Sciatic nerve (tissue), 2 donors: ENCODE measurements at places on chromosomes 11 and 22. TPM values are rescaled to one million over a fixed set of nuclear protein-coding genes. Genes with fewer than 3 reads are reported as not detected.

DNA sequence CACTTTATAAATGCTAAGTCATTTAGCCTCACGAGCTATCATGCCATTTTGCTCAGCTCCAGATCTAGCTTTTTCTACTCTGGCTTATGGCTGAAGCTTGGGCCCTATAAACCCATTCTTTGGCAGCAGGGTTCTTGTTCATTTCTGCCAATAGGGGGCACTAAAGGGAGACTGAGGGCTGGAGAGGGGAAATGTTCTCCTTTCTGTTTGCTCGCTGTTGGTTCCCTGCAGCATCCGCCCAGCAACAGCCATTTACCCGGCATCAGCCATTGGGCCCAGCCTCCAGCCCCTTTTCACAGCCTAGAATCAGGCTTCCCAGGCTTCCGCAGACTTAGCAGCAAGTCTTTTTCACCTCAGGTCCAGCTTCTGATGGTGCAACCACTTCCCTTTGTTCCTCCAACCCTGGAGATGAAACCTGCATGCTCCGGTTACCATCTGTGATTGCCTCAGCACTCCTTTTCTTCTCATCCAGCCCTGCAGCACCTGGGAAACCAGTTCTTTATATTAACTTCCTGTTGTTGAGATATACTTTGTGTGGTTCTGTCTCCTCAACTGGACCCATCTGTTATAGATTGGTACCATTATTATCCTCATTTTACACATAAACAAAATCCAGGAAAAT lies 4.2 kb upstream of the ME3 start:
- no peak for DNase-seq

- DNase-seq: no peak
These were observed 14.9 kb upstream of the FXYD6 start for GRCh38 chr11:117891362-117891761.

DNA sequence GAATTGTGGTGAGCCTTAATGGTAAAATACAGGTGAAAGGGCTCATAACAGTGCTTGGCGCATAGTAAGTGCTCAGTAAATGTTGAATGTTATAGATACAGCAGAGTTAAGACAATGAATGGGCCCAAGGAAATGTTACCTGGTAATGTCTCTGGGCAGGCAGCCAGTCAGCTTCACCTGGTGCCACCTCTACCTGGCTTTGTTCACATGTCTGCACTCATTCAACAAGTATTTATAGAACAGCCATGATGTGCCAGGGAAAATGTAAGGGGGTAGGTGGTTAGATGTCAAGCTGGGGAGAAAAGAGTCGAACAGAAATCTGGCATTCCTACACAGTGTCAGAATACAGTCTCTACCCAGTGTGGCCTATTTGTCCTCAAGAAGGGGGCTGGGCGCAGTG lies 238.8 kb upstream of the SYN3 start:
- DNase-seq: no peak

Gene MMP11
- 3.9 TPM for total RNA-seq

- DNase-seq: peak; percentile 88
These were observed 2.4 kb downstream of the C11orf96 start for GRCh38 chr11:43944761-43945311.

Gene KCNJ4
- total RNA-seq: 0.71 TPM

DNA sequence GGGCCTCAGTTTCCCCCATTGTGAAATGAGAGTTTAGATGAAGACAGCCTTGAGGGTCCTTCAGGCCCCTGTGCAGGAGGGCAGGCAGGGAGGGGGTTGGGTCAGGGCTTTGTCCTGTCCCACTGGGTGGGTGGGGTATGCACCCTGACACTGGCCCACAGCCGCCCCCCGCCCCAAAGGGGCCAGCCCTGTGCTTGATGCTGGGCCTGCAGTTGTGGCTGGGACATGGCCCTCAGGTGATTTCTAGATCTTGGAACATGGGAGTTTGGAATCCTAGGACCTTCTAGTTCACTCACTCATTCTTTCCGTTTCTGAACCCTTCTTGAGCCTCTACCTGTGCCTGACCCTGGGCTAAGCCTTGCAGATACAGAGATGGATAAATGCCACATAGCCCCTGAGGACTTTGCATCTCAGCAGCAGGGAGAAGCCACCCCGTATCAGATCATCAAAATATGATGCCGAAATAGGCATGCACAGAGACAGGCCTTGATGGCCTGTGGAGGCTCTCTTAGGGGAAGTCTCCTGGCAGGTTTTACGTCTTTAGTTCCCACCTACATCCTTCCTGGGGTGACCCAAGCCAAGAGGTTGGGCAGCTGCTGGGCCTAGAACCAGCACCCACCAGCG lies 76.0 kb downstream of the FBLN1 start:
- no peak for DNase-seq

- DNase-seq: no peak
These were observed 238.9 kb downstream of the BRD1 start for GRCh38 chr22:49588739-49589138.

DNA sequence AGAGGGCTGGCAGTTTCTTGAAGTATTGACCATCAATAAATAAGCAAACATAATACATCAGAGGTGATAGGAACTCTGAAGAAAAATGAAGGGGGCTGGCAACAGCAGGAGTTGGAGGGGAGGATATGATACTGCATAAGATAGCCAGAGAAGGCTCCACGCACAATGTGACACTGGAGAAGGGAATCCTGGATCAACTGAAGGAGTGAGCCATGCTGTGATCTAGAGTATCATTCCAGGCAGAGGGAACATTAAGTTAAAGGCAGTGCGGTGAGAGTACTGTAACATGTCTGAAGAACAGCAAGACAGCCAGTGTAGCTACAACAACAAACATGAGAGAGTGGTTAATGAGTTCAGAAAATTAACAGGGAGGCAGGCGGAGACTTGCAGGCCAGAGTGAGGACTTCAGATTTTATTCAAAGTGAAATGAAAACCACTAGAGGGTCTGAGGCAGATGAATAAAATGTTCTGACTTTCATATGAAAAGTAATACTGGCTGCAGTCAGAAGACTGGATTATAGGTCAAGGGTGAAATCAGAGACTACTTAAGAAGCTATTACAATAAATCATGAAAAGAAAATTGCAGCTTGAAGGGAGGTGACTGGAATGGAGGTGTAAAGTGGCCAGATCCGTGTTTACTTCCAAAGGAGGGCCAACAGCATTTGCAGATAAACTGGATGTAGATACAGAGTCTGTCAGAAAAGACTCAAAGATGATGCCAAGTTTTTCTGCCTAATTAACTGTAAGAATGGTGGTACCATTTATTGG lies 49.4 kb downstream of the RRAS2 start:
- DNase-seq: no peak

Gene CYB5R3
- total RNA-seq: 241 TPM

Gene OR51E2
- 0.45 TPM for total RNA-seq

- peak; percentile 45 for DNase-seq
These were observed 110.9 kb upstream of the PITPNB start for GRCh38 chr22:28029956-28030355.

DNA sequence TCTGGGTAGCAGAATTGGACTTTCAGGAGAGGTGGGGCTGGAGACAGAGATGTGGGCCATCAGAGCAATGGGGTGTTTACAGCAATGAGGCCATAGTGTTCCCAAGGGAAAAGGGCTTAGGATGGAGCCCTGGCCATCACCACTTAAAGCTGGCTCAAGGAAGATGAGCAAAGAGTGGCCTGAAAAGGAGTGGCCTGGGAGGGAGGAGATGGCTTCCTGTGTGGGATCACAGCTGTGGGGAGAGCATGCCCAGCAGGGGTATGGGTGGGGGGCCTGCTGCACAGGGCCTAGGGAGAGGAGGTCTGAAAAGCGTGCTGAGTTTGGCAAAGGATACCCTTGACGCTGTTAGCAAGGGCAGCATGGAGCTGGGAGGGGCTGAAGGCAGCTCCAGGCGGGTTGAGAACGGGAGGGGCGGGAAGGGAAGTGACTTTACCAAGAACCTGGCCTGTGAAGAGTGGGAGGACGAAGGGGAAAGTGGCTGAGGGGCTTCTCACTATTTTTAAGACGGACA lies 13.9 kb downstream of the LRRC32 start:
- peak; percentile 59 for DNase-seq

DNA sequence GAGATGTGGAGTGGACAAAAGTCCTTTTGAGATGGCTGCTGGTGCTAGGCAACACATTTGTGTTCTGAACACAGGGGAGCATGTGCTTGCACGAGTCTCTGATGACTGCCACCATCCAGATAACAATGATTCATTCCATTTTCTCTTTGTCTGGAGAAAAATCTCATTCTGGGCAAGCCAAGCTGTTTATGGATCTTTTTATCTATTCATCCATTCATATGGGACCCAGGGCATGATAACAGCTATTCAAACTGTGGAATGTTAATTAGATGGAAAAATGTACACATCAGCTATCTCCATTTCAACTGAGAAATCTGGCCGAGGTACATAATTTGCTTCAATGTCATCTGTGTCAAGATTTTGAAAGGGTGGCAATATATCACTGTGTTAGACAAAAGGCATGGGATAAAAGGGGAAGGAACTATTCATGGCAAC lies 117.5 kb upstream of the ZBED5 start:
- no peak for DNase-seq

GRCh38 chr22:46162285-46162684 lies 12.0 kb downstream of the PPARA start:
- DNase-seq: no peak

DNA sequence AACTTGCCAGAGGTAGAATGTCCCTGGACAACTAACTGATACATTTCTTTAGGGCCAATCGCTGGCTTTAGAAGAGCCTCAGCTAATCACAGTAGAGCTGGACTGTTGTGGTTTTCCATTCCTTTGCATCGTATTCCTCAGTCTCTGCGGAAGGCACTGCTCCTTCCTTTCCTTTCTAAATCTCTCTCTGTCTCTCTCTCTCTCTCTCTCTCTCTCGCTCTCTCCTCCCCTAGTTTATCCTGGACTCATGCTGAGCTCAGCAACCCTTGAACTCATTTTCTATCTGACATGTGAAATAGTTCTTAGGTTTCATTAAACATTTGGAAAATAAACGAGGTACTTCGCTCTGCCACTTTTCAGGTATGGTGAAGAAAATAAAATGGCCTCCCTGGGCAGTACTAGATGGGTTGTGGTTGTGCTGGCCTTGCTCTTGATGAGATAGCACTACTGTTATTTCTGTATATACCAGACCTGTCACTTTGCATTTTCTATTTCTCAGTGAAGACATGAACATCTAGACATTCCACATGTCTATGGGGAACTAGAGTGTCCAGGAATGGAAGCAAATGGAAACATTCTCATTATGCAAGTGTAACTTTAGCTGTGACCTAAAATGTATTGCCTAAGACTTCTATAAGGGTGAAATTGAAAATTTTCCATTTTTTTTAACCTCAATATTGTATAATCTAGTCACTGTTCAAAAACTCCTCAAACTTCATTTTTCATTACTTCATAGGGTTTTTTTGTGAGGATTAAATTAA lies 12.0 kb upstream of the SESN3 start:
- no peak for DNase-seq

Gene FOSL1
- total RNA-seq: 5.6 TPM

DNA sequence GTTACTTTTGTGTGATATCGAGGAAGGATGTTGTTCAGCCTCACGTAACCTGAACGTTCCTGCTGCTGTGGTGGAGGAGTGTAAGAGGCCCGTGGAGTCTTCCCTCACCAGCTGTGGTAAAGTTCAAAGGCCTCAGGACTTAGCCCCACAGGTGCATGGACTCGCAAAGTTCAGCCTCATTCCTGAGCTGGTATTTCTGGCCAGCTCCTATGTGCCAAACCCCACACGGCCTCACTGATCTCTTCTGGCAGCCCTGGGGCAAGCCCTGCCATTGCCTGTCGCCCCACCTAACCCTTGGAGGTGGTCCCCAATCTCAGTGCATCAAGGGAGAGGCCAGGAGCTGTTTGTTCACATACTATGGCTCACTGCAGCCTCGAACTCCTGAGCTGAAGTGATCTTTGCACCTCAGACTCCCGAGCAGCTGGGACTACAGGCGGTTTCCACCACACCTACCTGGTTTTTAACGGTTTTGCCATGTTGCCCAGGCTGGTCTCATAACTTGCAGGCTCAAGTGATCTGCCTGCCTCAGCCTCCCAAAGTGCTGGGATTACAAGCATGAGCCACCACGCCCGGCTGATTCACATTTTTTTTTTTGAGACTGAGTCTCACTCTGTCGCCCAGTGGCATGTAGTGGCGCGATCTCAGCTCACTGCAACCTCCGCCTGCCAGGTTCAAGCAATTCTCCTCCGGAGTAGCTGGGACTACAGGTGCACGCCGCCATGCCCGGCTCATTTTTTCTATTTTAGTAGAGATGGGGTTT lies 2.2 kb downstream of the PHRF1 start:
- DNase-seq: no peak

GRCh38 chr22:42366806-42367581 lies 65.2 kb downstream of the NFAM1 start:
- DNase-seq: no peak

- DNase-seq: peak; percentile 97
These were observed at the start of gene SELENOM for GRCh38 chr22:31107178-31107893. Gene SELENOM, minus strand, starts transcription at chr22:31107568. Its CDS starts 63 bp downstream, at chr22:31107505.

Gene PIH1D2
- total RNA-seq: 1.8 TPM

DNA sequence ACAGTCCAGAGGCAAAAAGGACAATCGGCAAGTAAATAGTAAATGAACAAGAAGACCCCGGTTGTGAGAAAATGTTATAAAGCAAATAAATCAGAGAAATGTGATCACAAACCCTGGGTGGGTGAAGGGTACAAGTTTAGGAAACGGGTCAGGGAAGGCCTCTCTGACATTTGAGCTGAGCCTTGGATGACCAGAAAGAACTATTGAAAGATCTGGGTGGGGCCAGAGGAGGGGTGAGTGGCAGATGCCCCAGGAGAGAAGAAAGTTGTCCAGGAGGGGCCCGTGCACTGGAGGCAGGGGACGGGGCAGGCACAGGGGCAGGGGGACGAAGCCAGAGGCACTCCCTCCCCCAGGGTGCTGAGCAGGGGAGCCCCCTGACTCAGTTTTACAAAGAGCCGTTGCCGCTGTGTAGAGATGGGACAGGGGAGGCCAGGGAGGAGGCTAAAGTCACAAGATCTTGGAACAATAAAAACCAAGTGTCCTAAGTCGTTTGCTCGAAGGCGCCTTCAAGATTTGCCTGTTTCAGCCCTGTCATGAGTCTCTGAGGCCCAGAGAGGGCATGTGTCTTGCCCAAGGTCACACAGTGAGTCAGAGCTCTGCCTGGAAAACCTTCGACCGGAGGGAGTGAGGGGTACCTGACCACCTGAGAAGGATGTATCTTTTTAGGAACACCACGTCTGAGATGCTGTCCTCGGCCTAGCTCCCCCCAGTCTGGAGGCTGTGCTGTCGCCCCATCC lies 10.8 kb upstream of the PDGFB start:
- DNase-seq: no peak

GRCh38 chr22:43526117-43526655 lies 114.4 kb downstream of the MPPED1 start:
- DNase-seq: peak; percentile 32

GRCh38 chr11:113730887-113731726 lies 25.0 kb upstream of the TMPRSS5 start:
- no peak for DNase-seq

Gene TEX54
- not detected for total RNA-seq

GRCh38 chr11:34111722-34112270 lies 6.4 kb downstream of the NAT10 start:
- DNase-seq: no peak

- no peak for DNase-seq
These were observed 47.2 kb upstream of the CEP295 start for GRCh38 chr11:93614173-93614722.
